ENCODE measurements at places on chromosomes 13 and 19.

GRCh38 chr13:49314344-49314882 lies 66.7 kb downstream of the CDADC1 start:
- DNase-seq = no peak

DNA sequence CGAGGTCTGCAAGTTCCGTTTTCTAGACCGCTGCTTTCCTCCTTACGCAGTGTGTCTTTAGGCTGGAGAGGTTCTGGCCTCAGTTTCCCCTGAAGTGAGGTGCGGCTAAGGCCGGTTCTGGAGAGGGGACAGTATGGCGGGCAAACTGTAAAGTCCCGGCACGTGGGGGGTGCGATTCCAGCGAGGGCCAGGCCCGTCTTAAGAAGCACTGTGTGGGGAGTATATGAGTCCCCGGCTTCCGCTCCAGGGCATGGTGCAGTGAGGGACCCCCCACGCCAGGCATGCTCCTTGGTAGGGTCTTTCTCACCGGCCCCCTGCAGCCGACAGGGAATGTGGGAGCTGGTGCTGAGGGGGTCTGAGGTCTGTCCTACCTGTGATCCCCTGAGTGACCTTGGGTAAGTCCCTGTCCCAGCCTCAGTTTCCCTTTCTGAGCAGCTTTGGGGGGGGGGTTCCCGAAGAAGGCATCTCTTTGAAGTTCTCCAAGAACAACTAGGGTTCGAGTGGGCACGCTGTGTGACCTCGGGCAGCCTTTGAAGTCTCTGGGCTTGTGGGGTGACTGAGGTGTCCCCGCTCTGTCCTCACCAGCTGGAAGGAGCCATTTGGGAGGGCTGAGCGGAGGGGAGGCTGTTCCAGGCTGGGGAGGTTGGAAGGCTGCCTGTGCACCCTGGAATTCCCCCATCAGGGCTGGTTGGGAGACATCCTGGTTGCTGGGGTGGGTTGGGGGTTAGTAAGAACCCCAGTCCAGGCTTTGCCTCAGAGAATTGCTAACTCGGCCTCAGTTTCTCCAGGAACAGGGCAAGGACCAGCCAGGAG lies 1.5 kb downstream of the NFIC start:
- DNase-seq = no peak

GRCh38 chr13:110280231-110280813 lies 26.6 kb downstream of the COL4A1 start:
- no peak for DNase-seq

DNA sequence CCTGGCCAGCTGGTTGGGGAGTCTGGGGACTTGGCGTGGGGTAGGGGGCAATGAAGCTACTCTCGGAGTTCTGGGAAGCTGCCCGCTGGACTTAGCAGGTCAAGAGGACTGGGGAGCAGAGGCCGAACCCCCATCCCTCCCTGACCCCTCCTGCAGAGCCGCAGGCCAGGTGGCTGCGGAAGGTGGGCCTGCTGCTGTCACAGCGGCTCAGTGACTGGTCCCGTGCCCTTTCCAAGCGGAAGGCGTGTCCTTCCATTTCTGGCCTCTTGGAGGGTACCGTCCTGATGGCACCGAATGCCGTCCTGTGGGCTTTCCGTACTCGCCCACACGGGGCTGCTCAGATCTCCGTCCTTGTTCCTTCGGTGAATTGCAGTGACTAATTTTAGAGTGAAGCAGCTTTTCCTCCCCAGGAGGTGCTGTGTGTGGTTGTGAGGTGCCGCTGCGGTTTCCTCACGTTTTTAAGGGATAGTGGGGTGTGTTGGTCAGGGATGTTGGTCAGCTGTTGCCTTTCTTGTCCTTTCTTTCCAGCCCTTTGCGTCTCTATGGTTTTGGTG lies 20.8 kb downstream of the DOT1L start:
- no peak for DNase-seq

GRCh38 chr19:57812226-57812625 lies 2.5 kb downstream of the ZNF552 start:
- DNase-seq = no peak

- DNase-seq = no peak
Observed at GRCh38 chr13:19605161-19605955, 28.1 kb upstream of the MPHOSPH8 start.

- no peak for DNase-seq
Observed at GRCh38 chr19:55391702-55392615, 6.2 kb downstream of the RPL28 start.

- DNase-seq = no peak
Observed at GRCh38 chr13:47226516-47226915, 329.7 kb upstream of the HTR2A start.

DNA sequence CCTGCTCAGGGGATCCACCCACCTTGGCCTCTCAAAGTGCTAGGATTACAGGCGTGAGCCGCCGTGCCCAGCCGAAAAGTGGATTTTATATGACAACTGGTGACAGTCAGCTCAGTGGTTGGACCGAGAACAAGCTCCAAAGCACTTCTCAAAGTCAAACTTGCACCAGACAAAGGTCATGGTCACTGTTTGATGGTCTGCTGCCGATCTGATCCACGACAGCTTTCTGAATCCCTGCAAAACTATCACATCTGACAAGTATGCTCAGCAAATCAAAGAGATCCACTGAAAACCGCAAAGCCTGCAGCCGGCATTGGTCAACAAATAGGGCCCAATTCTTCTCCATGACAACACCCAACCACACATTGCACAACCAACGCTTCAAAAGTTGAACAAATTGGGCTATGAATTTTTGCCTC lies 21.6 kb upstream of the NAA16 start:
- DNase-seq = no peak

GRCh38 chr19:54114340-54115108 lies 933 bp downstream of the TFPT start:
- peak; percentile 74 for DNase-seq

- no peak for DNase-seq
Observed at GRCh38 chr19:13958043-13958442, 5.7 kb downstream of the DCAF15 start.

GRCh38 chr13:47661076-47661475 lies 340.0 kb downstream of the SUCLA2 start:
- DNase-seq = no peak

- no peak for DNase-seq
Observed at GRCh38 chr19:5186293-5187050, 154.1 kb downstream of the PTPRS start.

GRCh38 chr19:5110546-5110945 lies 141.6 kb downstream of the KDM4B start:
- DNase-seq = no peak

GRCh38 chr13:105929505-105929904 lies 606.0 kb downstream of the EFNB2 start:
- DNase-seq = no peak

GRCh38 chr19:42571116-42571515 lies 23.6 kb downstream of the CEACAM8 start:
- DNase-seq = no peak

- DNase-seq = no peak
Observed at GRCh38 chr13:23610966-23611491, 40.8 kb downstream of the TNFRSF19 start.

DNA sequence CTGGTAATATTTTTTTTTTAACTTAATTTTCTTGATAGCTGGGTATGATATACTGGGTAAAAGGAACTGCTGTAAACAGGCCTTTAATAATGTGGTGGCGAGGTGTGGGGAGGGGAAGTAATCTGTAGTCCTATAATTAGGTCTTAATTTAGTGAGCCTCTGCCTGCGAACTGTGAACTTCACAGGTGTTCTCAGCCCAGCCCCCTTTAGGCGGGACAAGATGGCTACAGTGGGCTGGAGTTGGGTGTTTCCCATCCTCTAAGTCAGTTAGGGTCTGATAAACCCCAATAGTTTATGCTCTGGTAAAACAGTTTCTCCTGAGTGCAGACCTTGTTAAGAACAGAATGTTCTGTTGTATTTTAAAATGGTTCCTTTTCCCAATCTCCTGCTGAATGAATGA lies 97.6 kb upstream of the SERP2 start:
- no peak for DNase-seq

- DNase-seq = no peak
Observed at GRCh38 chr19:13025819-13026456, 30.7 kb downstream of the NFIX start.

DNA sequence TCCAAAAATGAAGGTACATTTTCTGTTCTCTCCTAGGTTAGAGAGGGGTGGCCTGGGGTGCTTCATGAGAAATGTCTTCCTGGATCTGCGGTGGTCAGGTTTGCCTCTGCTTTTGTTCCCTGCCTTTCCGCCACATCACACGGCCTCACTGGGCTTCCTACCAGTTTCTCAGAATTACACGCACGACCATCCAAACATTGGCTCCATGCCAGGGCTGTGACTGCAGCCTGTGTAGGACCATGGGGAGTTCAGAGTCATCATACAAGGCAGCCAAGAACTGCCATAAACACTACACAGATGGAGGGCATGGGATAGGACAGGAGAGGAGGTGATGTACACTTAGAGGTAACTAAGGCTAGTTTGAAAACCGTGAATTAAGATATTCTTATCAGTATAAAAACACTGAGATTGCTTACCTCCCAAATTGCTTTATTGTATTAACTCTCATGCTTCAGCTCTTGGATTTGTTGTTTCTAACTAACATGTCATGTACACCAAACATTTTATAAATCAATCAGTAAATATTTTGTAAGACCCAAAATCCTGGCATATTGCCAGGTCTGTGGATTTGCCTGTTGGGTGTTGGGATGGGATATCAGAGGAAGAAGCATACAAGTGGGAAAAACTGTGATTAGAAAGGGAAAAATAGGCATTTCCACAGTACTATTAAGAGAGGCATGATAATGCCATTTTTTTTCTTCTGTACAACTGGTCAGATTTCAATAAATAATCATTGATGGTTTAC lies 45.2 kb downstream of the CDADC1 start:
- DNase-seq = peak; percentile 88

GRCh38 chr13:91167706-91168385 lies 179.6 kb upstream of the MIR17HG start:
- no peak for DNase-seq

GRCh38 chr13:78679329-78679728 lies 20.4 kb upstream of the OBI1 start:
- DNase-seq = no peak

GRCh38 chr19:32570081-32570785 lies 10.8 kb upstream of the PDCD5 start:
- peak; percentile 67 for DNase-seq

GRCh38 chr19:17245535-17245984 lies at the start of gene NR2F6:
NR2F6 (minus strand) TSS chr19:17245919; CDS start chr19:17245220, 699 bp downstream.
- DNase-seq = no peak

DNA sequence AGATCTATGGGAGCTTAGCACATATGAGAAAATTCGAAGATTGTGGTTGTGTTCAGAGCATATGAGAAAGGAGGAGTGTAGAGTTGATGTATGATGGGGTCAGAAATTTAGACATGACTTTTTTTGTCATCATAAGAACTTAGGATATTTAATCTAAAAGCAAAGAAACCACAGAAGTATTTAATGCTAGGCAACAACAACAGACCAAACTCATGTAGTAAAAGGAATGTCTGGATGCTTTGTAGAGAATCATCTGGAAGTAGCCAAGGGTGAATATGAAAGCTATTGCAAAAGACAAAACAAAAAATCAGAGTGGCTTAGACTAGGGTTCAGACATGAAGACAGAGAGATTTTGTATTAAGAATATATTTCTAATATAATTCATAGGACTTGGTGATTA lies 190.3 kb downstream of the SLITRK1 start:
- no peak for DNase-seq

- DNase-seq = peak; percentile 34
Observed at GRCh38 chr13:31236211-31236786, 36.5 kb downstream of the B3GLCT start.

GRCh38 chr19:53546758-53547513 lies 9.0 kb downstream of the ZNF331 start:
- no peak for DNase-seq

- DNase-seq = no peak
Observed at GRCh38 chr13:64684685-64685431, 2545.3 kb downstream of the PCDH9 start.

GRCh38 chr13:60090574-60090973 lies 73.2 kb downstream of the DIAPH3 start:
- no peak for DNase-seq

DNA sequence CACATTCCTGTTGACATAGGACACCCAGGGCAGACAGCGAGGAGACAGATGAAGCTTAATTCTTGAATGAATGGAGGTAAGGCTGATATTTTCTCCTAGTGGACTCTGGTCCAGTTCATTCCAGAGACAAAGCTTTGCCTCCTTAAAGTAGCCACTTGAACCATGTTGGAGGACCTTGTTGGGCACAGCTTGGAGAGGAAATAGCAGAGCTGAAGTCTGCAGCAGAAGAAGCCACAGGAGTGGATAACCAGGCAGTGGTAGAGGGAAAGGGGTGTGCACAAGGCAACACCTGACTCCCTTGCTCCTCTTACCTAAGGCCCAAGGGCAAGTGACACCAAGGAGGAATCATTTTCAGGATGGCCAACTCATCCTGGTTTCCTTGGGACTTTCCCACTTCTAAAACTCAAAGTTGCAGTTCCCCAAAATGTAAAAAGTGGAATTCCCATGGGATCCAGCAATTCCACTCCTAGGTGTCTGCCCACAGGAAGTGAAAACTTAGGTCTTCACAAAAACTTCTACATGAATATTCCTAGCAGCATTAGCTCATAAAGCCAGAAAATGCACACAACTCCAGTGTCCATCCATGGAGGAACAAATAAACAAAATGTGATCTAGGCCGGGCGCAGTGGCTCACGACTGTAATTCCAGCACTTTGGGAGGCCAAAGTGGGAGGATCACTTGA lies 6.6 kb upstream of the RFX2 start:
- DNase-seq = no peak

GRCh38 chr13:102347490-102347889 lies 54.4 kb downstream of the FGF14 start:
- no peak for DNase-seq

DNA sequence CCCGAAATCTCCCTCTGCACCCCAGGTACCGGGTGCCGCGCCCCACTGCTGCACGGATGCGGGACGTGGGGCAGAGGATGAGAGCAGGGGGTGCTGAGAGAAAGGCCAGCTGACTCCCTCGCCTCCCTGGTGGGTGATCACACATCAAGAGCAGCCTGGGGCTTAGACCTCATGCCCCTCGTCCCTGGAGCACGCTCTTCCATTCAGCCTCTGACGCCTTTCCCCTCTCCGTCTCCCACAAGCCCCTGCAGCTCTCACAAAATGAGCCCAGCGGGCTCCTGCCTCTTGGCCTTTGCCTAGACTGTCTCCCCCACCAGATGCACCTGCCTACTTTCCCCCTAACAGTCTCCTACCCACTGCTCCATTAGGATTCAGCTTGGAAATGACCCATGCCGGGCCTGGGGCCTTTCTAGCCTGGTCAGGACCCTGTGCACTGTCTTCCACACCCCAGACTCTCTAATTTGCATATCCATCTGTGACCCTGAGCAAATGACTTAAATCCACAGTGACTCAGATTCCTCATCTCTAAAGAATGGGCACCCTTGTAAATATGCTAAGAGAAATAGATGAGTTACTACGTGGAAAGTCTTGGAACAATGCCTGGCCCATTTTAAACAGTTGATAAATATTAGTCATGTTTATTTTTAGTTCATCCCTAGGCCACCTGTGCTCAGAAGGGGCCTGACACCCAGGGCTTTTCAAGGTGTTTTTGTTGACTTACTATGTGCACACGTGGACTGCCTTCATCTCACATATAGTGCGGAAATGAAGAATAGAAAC lies 582 bp upstream of the PTPRH start:
- no peak for DNase-seq
